ENCODE measurements at places on chromosomes 5 and 9. TPM values are rescaled to one million over a fixed set of nuclear protein-coding genes. Genes with fewer than 3 reads are reported as not detected.

Gene GLRA1
- not detected for total RNA-seq

Gene PPP2R2B
- 19.6 TPM for total RNA-seq

Gene MARCOL
- total RNA-seq: 1.8 TPM

Gene SLIT3
- 30.8 TPM for total RNA-seq

Gene DNLZ
- 19.7 TPM for total RNA-seq

Gene THBS4
- 55.3 TPM for total RNA-seq

Gene C6
- 0.41 TPM for total RNA-seq

Gene SYK
- total RNA-seq: 10.0 TPM

Gene NUTM2F
- not detected for total RNA-seq

Gene SLC35D2
- 22.4 TPM for total RNA-seq

Gene HDHD3
- 19.7 TPM for total RNA-seq

Gene PCDHB16
- 5.0 TPM for total RNA-seq

Gene PRPF4
- total RNA-seq: 12.7 TPM

Gene PCDH1
- 13.2 TPM for total RNA-seq

Gene NHP2
- total RNA-seq: 231 TPM

Gene RGS7BP
- total RNA-seq: 0.71 TPM

Gene PKD2L2
- not detected for total RNA-seq

Gene SET
- 189 TPM for total RNA-seq

Gene FOXI1
- total RNA-seq: not detected

Gene MYMK
- total RNA-seq: not detected

Gene OGN
- total RNA-seq: 63.5 TPM

Gene AK8
- 1.2 TPM for total RNA-seq
